ENCODE measurements at places on chromosomes 13 and 19. TPM values are rescaled to one million over a fixed set of nuclear protein-coding genes. Genes with fewer than 3 reads are reported as not detected.

The FUT1 gene
- 0.32 TPM for polyA plus RNA-seq

The CCL25 gene
- not detected for polyA plus RNA-seq

The SLC10A2 gene
- not detected for polyA plus RNA-seq

The CGB1 gene
- not detected for polyA plus RNA-seq

The RASAL3 gene
- 0.04 TPM for polyA plus RNA-seq

The GPR183 gene
- 0.31 TPM for polyA plus RNA-seq

The PEAK3 gene
- not detected for polyA plus RNA-seq

The FXYD7 gene
- 0.10 TPM for polyA plus RNA-seq

The NRTN gene
- polyA plus RNA-seq, result 0.22 TPM

The PSG1 gene
- 14.4 TPM for polyA plus RNA-seq

The ZNF180 gene
- polyA plus RNA-seq, result 0.80 TPM

Data from BJ (cell line).